ENCODE measurements at places on chromosomes 7 and 10.

- DNase-seq = no peak
Measured at GRCh38 chr7:150742286-150742968, 5.2 kb downstream of the GIMAP5 start.

GRCh38 chr7:40697653-40698052 is 562.8 kb downstream of the SUGCT start:
- no peak for DNase-seq

DNA sequence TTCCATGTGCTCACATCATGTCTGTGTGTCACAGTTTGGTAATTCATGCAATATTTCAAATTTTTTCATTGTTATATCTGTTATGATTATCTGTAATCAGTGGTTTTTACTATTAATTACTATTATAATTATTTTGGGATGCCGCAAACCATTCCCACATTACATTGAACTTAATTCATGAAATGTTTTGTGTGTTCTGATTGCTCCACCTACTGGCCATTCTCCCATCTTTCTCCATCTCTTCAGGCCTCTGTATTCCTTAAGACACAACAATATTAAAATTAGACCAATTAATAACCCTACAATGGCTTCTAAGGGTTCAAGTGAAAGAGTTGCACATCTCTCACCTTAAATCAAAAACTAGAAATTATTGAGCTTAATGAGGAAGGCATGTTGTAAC is 398.5 kb downstream of the PCDH15 start:
- no peak for DNase-seq

DNA sequence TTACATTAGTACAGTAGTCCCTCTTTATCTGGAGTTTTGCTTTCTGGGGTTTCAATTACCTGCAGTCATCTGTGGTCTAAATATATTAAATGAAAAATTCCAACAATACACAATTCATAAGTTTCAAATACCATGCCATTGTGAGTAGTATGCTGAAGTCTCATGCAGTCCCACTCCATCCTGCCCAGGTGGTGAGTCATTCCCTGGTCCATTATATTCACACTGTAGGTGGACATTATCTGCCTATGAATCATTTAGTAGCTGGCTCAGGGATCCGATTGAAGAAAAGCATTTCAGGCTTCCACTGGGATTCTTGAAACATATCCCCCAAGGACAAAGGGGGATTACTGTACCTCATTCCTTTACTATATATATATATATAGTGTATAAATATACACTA is 298.2 kb upstream of the GALNT17 start:
- no peak for DNase-seq

DNA sequence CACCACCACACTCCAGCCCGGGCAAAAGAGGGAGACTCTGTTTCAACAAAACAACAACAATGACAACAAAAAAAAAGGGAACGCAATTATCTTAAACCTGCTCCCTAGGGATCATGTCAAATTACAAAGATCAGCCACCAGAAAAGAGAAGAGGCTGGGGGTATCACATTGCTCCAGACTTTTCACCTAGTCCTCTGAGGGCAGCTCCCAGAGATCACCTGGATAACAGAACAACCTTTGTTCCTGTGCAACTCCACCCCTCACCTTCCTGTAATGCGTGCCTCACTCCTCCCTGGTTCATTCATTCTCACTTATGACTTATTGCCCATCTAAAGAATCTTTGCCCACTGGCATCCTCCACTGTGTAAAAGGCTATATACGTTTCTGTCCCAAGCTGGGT is 31.8 kb downstream of the SVOPL start:
- no peak for DNase-seq

Measured in brain pericyte (primary cell).